ENCODE measurements at places on chromosomes 4 and X.

GRCh38 chr4:71262161-71262560, 76.7 kb upstream of the SLC4A4 start:
- DNase-seq: no peak

DNA sequence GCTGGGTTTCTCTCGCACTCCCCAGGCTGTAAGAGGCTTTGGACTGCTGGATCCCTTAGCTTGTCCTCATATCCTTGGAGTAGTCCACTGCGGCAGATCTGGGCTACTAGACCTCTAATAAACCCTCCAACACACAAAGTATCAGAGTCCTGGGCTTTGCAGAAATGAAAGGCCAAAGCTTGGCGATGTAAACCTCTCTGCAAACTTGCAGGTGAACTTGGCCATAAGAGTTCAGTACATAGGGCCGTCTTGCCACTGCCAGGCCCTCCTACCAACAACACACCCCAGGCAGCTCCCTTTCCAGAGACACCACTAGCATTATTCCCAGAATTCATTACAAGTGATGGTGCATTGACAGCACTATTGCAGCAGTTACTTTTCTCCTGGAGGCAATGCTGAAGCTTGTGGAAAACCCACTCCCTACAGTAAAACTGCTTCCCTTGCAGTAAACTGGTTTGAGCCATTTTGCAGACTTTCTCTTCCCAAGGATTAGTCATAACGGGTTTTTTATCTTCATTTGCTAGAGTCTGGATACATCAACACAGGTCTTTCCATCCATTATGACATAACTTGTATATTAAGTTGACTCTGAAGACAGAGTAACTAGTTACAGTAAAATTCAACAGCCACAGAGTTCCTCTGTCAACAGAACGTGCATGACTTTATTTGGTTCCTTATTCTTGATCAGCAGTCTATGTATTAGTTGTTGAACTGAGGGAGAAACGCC, 2.4 kb downstream of the ANKRD50 start:
- no peak for DNase-seq

DNA sequence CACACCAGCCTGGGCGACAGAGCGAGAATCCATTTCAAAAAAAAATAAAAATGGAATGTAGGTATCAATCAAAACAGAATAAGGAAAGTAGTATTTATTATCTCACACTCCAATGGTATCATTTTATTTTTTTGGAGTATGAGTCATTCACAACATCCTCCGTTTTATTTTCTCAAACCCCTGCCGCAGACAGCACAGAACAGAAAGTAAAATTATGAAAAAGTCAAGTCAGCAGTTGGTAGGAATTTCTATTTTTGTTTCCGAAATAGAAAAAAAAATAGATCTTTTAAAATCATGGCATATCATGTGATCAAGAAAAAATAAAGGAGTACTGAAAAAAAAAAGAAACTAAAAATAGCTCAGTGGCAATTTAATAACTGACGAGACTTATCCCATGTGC, 490.7 kb upstream of the TENM3 start:
- DNase-seq: no peak

- DNase-seq: no peak
Observed at GRCh38 chr4:101178731-101179130, 168.6 kb downstream of the PPP3CA start.

GRCh38 chr4:156784970-156785369, 186.6 kb downstream of the PDGFC start:
- DNase-seq: no peak

- DNase-seq: no peak
Observed at GRCh38 chr4:174217273-174218126, 66.0 kb downstream of the FBXO8 start.

DNA sequence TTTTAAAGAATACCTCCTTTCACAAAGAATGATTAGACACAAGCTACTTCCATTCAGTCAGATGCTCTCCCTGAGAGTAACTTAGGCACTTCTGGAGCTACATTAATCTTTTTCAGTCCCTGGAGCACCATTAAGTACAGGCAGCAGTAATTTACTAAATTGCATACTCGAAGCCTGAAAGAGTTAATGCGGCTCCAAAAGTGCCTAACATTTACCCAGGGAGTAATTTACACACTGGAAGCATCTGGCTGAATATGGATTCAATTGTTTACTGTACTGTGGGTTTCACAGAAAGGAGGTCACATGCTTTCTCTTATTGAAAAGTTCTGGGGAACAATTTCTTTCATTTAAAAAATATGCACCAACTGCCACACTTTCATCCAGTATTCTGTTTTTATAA, 260.8 kb upstream of the TENM3 start:
- no peak for DNase-seq

GRCh38 chr4:150381036-150381435, 200.9 kb upstream of the MAB21L2 start:
- DNase-seq: no peak

- DNase-seq: no peak
Observed at GRCh38 chr4:77800483-77801259, 18.5 kb downstream of the CNOT6L start.
